ENCODE measurements at places on chromosomes 4 and X.

- no peak for DNase-seq
These were observed 40.5 kb downstream of the CLDN34 start for GRCh38 chrX:10007621-10008020.

- no peak for DNase-seq
These were observed 77.0 kb upstream of the STX18 start for GRCh38 chr4:4618847-4619246.

DNA sequence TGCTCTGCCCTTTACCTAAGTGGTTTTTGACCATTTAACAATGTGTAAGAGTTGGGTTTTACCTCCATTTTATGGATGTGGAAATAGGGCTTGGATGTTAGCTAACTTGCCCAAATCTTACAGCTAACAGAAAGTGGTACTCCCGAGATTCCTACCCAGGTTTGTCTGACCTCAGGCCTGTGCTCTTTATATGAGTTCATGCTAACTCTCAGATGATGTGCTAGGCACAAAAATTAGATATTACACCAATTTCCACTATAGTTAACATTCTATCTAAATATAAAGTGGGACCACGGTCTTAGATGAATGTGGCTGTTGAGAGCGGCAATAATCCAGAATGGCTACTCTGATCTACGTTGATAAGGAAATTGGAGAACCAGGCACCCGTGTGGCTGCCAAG is at the start of gene PTTG2:
Gene PTTG2, plus strand, starts transcription at position 301 of the 400 bp plus-strand sequence. Its CDS starts 37 bp downstream, at position 338.
- DNase-seq = no peak

- no peak for DNase-seq
These were observed 14.5 kb downstream of the TBCK start for GRCh38 chr4:106301393-106302061.

GRCh38 chr4:138643827-138644226 is 371.8 kb upstream of the NOCT start:
- no peak for DNase-seq

GRCh38 chrX:12979026-12979607 is 4.2 kb downstream of the TMSB4X start:
- DNase-seq = no peak

DNA sequence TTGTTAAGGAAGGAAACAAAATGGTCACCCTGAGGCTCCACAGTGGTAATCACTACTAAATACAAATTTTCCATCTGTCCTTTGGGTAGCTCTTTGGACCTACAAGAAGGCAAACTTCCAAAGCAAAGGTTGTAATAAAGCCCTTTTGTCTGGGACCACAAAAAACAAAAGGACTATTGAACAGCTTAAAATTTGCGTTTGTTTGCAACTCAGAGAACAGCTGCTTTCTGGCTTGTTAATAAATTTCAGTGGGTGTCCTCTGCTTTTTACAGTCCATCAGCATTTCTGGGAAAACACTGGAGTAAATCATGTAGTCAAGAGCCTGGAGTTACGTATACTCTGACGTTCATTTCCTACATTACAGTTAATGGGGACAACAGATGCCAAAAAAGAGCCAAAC is 439.7 kb upstream of the DIAPH2 start:
- DNase-seq = no peak

DNA sequence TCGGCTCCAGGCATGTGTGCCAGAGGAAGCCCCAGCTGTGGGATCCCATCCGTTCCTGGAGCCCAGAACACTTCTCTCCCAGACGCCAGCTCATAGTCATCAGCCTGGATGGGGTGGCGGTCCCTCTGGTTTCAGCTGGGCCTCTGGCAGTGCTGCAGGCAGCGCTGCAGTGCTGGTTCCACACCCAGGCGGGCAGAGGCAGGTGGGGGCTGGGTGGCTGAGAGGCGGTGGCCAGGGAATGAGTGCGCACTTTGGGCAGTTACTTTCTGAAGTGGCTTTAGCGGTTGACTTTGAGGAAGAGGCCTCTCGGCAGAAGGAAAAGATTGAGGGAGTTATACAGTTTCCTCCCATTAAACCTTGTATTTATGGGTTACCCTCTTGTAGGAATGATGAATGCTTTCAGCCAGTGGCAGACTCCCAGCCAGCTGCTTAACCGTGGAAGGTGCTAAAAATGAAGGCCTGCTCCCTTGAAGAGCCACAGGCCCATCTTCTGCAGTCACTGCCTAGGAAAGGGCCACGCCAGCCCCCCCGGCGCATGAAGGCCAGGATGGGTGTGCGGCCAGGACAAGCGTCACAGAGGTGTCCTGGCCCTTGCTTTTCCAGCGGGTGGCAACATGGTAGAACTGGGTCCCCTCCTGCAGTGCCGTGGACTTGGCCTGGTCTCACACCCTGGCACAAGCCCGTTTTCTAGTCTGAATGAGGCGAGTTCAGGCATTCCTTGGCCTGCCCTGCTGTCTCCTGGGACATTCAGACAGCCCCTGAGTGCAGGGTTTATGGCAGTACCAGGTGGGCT is 9.9 kb downstream of the TADA2B start:
- DNase-seq = peak; percentile 46

DNA sequence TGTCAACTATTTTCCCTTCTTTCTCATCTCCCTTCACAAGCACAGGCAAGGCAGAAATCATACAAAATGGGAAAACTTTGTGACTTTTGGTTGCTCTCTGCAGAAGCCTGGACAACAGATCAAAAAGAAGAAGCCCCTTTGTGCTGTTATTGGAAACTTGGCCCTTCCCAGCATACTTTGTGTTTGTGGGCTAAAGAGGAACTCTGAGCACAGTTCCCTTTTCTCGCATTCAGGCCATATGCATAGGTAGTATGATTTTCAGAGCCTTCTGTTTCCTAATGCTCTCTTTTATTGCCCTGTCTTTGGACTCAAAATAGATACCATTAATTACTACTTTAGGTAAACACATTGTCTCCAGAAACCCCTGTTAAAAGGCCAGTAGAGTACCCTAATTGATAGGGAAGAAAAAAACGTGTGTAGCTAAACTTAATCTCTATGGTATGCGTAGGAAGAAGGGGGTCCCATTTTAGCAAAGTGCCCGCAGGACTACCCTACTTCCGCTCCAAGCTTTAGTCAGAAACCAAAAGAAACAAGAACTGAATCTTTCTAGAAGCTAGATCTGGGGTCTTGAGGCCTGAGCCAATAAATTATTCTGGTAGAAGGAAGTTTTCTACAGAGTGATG is 26.6 kb downstream of the VSIG4 start:
- no peak for DNase-seq

DNA sequence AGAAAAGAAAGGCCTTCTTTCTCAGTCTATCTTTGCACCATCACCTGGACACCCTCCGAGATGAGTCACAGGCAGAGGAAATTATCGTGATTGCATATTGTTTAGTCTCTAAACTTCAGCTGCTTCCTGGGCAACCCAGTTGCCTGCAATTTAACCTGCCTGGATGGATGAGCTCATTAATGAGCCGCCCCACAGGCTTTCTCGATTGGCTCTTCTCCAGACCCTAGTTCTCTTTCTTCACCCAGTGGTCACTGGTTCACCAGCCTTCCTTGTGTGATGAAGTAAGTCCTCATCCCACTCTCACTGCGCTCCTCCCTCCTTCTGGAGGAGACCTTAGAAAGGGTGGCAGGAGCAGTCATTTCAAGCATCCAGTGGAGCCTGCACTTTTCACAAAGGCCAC is 94.4 kb downstream of the SOWAHB start:
- no peak for DNase-seq

GRCh38 chr4:138034871-138035270 is 207.3 kb downstream of the SLC7A11 start:
- no peak for DNase-seq

DNA sequence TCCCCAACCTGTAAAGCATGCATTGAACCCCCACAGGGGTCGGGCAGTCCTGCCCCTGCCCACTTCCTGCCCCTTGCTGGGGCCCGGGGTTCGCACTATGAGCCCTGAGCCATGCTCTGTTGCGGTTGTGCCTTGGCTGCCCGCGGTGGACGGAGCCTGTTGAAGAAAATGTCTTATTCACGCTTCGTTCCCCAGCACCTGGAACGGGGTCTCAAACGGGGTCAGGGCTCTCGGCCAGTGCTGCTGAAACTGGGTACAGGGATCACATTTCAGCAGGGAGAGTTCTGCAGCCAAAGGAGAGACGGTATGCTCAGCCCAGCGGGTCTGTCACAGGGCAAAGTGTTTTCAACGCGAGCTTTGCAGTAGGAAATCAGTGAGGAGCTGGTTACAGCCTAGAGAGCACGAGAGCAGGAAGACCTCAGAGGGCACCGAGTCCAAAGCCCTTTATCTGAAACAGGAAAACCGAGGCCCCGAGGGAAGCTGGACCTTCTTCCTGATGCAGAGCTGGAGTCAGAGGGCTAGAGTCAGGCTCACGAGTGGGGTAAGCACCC is 46.3 kb upstream of the AFAP1 start:
- no peak for DNase-seq

GRCh38 chrX:24566240-24566639 is 80.9 kb downstream of the PCYT1B start:
- no peak for DNase-seq

- no peak for DNase-seq
These were observed 54.2 kb downstream of the MND1 start for GRCh38 chr4:153398713-153399112.

Measured in activated T-cell treated with anti-CD3 and anti-CD28 coated beads, Interleukin-2, amount 50 U/mL, for 48 hours (primary cell).